Dermis microvascular lymphatic vessel endothelial cell (primary cell): ENCODE measurements at places on chromosomes 11 and 22.

DNA sequence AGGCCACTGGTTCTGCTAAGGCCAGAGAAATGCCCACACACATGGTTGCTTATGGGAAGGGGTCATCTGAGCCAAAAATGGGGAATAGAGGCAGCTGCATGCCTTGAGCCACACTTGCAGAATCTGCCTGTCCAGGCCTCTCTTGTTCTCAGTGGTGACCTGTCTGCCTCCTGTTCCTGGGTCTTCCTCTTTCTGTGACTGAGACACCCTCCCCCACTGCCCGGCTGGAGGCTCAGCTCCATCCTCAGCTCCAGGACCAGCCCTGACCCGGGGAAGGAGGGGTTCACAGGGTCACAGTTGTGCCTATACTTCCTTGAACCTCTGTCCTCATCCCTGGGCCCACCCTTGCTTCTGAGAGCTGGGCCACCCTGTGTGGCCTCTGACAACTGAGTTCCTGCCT is 52.3 kb downstream of the CSF2RB start:
- no peak for DNase-seq

- DNase-seq = no peak
Measured at GRCh38 chr11:78935398-78936068, 360.9 kb upstream of the NARS2 start.

GRCh38 chr22:40674274-40674673 is 5.0 kb upstream of the MCHR1 start:
- DNase-seq = no peak

DNA sequence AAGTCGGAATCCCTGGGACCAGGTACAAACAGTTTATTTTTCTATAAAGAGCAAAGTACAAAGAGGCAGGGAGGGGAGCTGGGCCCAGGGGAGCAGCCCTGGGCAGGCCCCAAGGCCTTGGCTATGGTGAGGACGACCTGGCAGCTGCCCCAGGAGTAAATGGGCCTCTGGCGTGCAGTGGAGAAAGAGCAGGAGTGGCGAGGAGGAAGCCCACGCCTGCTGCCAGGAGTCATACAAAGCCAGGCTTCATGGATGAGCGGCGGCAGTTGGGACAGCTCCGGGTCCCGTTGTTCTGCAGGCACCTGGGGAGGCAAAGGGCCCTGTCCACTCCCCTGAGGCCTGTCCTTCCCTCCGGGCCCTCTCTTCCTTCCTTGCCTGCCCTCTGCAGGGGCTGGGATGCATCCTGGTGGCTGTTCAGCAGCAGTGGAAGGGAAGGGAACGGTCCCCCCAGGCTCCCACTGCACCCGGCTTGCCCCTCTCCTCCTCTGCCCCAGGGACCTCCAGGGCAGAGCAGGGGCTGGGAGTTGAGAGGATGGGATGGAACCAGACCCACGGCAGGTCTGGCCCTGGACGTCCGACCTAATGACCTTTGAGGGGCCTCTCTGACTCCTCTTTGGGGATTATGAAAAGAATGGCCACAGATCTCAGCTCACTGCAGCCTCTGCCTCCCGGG is 11.1 kb downstream of the RAPSN start:
- no peak for DNase-seq

DNA sequence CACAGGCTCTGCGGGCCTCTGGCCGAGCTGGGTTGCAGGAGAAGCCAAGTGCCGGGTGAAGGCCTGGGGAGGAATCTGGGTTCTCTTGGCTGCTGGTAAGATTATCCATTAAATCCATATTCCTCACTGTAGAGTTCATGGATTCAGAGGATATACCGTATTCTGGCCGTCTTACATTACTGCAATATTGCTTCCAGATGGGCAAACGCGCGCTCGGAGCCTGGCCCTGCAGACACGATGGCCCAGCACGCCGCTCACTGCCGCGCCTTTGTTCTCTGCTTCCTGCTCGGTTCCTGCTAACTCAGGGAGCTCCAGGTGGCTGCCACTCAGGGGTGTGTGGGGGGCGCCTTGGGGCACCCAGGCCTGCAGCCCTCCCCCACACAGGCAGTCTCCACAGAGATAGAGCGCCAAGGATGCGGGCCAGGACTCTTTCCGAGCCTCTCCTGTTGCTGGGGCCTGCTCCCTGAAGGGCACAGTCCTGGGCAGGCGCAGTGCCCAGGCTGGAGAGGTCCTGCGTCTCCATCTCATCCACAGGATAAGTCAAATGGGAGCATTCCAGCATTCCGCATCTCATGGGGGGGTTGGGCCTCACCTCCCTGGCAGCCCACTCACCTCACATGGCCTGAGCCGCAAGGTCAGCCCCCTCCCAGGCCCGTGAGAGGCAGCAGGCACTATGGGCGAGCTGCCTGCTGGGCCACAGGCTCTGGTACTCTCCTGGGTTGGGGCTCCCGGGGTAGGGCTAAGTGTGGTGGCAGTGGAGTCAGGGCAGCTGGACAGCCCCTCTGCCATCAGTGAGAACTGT is 14.1 kb upstream of the KCNQ1OT1 start:
- no peak for DNase-seq

GRCh38 chr11:13386567-13386966 is 76.5 kb downstream of the BTBD10 start:
- no peak for DNase-seq

GRCh38 chr11:95081010-95081409 is 8.6 kb upstream of the ENDOD1 start:
- no peak for DNase-seq

- DNase-seq = no peak
Measured at GRCh38 chr11:1854949-1855885, 2.3 kb downstream of the LSP1 start.

GRCh38 chr11:95522874-95523273 is 266.7 kb downstream of the FAM76B start:
- DNase-seq = no peak

DNA sequence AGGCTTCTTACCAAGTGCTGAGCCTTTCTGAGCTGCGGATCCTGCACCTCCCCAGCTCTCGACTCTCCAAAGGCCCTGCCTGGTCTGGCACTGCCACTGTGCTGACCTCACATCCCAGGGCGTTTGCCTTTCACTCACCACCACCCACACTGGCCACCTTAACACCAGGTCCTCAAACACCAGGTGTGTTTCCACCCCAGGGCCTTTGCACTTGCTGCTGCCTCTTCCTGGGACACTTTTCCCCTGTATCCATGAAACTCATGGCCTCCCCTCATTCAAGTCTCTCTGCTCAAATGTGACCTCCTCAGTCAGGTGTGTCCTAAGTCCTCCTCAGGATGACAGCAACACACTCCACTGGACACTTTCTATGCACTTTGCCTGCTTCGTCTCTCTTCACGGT is 51.4 kb upstream of the ANO1 start:
- DNase-seq = no peak

- DNase-seq = no peak
Measured at GRCh38 chr11:125141686-125142535, 22.6 kb upstream of the PKNOX2 start.

DNA sequence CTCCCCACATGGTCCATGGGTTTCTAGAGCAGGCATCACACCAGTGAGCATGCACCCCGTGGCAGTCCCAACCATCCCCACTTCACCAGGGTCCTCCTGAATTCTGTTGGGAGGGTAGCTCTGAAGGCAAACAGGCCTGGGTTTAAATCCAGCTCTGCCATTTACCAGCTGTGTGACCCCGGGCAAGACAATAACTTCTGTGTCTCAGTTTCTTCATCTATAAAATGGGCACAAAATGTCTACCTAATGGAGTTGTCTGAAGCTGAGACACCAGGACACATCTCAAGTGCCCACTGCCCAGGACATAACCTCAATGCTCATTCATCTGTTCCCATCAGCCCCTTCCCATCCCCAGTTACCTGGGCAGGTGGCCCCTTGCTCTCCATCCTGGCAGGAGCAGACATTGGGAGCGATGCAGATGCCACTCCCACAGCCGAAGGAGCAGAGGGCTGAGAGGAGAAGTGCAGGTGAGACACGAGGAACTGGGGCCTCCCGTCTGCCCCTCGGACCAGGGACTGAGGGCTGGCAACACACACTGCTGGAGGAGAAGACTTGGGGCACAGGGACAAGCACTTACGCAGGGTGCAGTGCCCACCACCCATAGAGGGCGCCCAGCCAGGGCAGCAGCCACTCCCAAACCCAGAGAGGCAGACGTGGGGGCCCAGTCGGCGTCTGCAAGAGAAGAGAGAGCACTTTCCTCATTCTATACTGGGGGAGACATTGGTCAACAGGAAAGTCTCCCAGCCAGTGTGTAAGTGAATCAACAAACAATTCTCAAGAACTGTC is 4.0 kb downstream of the VWCE start:
- DNase-seq = no peak

- DNase-seq = no peak
Measured at GRCh38 chr11:88454881-88455280, 117.3 kb upstream of the CTSC start.

DNA sequence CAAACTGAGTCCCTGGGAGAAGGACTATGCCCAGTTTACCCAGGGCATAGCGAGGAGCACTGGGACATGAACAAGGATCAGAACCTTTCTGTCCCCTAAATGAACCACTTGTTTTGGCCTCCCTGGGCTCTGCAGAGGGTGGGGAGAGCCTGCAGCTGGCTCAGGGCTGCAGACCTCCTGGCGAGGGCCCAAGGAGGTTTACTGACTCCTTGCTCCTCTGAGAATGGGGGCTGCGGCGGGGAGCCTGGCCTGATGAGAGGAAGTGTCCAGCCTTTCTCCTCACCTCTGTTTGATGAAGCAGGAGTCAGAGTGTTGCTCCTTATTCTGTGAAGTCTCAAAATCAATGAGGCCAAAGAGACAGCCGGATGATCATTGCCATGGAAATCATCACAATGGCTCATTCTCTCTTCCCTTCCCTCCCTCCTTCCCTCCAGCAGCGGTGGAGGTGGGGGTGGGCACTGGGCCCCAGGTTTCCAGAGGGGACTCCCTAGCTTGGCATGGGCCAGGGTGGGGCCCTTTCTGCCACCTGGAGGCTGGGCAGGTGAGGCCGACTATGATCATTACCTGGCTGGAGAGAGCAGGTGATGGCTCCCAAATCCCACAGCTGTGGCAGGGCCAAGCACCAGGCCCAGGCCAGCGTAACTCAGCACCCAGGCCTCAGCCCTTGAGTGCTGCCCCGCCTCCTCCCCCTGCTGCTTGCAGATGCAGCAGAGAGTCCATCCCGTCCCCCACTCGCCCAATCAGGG is 169.7 kb downstream of the CEP164 start:
- DNase-seq = no peak

DNA sequence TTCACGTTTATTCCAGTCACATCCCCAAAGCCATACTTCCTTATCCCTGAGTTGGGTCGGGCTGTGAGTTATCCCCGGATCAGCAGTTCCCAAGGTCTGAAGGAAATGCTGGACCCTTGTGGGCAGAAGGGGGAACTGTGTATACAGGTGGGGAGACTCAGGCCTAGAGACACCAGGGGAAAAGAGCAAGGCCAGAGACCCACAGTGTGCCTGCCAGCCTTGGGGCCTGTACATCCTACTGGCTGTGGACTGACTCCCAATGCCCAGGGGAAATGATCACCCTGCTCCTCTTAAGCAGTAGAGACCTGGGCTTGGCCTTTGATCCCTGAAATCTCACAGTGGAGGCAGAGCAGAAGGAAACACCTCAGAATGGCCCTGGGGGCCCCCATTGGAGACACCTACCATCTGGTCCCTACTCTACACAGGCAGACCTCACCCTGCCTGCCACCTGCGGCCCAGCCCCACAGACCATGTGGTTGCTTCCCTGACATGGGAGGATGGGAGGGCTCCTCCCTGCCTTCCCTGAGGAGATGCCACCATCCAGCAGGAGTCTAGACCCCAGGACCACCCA is 1.3 kb downstream of the SELENOM start:
- DNase-seq = no peak

GRCh38 chr22:30186510-30186909 is 60.0 kb downstream of the LIF start:
- no peak for DNase-seq

GRCh38 chr11:67483831-67484665 is 1.2 kb downstream of the AIP start:
- no peak for DNase-seq
